ENCODE measurements at places on chromosomes 12 and 14. TPM values are rescaled to one million over a fixed set of nuclear protein-coding genes. Genes with fewer than 3 reads are reported as not detected.

- DNase-seq = no peak
Observed at GRCh38 chr12:117034249-117034648, 65.0 kb downstream of the TESC start.

- DNase-seq = no peak
Observed at GRCh38 chr14:52852810-52853521, 61.6 kb upstream of the GNPNAT1 start.

DNA sequence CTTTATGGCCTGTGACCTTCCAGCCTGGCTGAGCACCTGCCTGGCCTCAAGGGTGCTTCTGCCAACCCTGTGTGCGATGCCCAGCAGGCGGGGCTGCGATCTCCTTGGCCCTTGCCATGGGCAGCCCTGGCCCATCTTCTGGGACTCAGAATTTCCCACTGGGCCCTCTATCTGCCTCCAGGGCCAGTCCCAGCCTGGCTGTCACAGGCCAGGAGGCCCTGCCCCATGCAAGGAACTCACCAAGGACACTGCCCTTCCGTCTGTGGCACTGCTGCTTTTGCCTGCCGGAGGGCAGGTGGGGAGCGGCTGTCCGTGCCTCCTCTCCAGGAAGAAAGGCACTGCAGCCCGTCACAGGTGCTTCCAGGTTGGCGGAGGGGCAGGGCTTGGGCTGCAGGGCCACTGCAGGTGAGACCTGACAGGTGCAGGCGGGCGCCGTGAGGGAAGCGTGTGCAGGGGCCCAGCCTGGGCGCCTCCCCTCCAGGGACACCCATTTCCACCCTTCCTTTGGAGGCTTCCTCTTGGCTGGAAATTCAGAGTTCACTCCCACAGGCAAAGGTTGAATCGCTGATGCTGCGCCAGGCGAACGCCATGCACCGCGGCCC lies 177.8 kb downstream of the KIF26A start:
- DNase-seq = peak; percentile 67

- peak; percentile 44 for DNase-seq
Observed at GRCh38 chr12:131939007-131939406, 9.9 kb downstream of the PUS1 start.

DNA sequence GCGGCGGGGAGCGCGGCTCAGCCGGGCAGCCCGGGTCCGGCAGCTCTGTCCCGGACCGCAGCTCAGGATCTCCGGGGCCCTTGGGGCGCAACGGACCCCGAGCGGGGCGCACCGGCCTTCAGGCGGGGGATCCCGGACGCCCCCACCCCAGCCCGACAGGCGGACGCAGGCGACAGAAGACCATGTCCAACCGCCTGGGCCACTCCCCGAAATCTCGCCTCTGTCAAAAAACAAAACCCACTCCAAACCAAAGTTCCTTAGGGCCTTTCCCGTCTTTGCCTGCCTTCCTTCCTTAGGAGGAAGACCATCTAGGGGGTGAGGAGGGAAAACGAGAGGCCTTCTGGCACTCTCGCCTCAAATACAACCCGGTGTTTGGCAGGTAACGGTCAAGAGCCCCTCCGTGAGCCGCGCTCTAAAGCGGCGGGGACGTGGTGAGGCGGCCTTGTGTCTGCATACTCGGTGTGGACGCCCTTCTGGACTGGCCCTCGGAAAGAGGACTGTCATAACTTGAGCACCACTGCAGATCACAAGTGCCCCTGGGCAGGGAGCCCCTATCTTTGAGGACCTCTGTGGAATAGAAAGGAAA lies 604 bp downstream of the HCFC2 start:
- DNase-seq = peak; percentile 66

- DNase-seq = peak; percentile 50
Observed at GRCh38 chr12:98513379-98514322, 1.7 kb upstream of the TMPO start.

DNA sequence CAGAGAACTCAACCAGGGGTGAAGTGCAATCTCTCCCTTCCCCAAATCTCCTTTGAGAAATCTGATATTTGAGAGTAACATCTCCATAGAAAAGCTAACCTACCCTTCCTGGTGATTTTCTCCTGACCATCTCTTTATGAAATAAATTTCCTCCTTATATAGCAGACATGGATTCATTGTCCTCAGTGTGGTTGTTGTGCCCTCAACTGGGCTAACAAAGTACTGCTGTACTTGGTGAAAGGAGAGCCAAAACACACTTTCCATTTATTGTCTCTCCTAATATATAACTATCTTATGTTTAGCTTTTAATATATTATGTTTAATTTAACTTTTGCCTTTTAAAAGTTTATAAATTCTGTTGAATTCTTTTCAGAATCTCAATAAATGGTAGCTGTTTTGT lies 65.1 kb upstream of the SLCO1B1 start:
- DNase-seq = no peak

DNA sequence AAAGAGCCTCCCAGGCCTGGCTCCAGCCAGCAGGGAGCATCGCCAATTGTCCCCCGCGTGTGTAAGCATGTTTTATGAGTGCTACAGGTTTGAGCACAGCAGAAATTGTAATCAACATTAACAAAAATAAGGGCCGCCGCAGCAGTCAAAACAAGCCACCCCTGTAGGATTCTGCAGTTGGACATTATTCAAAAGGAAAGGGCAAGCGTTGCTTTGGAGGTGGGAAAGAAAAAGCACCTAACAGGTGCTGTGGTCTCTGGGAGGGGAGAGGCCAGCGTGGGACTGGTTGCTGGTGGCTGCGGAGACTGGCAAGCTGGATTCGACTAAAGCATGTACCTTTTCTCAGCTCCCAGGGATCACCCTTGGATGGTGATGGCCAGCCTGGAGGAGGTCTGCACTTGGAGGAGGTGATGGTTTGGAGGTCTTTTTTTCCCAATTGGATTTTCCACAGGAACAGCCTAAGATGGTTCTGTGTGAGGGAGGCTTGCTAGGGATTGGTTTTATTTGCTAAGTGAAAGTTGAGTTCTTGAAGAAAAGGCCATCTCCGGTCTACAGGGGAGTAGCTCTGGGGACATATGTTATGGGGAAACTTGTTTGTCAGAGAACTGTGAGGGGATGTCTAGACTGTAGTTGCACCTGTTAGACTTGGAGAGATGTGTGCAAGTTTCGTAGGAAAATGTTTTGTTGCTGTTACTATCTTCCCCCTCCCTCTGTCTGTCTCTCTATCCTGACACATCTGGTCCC lies 2.0 kb downstream of the DYRK2 start:
- peak; percentile 86 for DNase-seq

TAS2R46 gene
- total RNA-seq = 3.5 TPM

GLT8D2 gene
- total RNA-seq = 52.5 TPM
